ENCODE measurements at places on chromosomes 2 and 18.
A peak's percentile ranks its signal among the peaks of the same experiment; 100 is the strongest.

DNA sequence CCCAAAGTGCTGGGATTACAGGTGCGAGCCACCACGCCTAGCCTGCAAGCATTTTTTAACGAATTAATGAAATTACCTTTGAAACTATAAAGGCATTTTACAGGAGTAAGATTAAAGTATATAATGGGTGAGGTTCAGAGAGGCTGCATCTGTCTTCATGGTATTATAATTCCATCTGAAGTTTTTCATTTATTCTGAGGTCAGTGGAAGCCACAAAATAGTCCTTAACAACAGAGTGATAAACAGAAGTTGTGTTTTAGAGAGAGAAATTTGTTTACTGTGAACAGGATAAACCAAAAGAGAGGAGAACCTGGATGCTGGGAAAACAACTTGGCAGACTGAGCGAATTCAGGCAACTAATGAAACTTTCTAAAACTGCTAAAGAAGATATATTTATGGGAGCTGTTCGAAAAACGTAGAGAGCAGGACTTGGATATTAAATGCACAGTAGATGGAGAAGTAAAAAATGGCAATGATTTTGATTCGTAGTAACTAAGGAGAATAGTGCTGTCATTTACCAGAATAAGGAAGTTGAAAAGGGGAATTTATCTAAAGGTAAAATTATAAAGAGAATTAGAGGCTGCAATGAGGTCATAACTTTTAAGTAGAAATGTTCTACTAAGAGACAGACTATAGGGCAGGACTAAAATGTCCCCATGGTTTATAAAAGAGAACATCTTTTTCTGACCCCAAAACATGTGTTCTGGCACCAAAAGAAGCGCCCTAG, 37.9 kb upstream of the ITGA4 start:
- no peak for DNase-seq

- no peak for DNase-seq
Measured at GRCh38 chr2:233841183-233841582, 13.2 kb downstream of the HJURP start.

DNA sequence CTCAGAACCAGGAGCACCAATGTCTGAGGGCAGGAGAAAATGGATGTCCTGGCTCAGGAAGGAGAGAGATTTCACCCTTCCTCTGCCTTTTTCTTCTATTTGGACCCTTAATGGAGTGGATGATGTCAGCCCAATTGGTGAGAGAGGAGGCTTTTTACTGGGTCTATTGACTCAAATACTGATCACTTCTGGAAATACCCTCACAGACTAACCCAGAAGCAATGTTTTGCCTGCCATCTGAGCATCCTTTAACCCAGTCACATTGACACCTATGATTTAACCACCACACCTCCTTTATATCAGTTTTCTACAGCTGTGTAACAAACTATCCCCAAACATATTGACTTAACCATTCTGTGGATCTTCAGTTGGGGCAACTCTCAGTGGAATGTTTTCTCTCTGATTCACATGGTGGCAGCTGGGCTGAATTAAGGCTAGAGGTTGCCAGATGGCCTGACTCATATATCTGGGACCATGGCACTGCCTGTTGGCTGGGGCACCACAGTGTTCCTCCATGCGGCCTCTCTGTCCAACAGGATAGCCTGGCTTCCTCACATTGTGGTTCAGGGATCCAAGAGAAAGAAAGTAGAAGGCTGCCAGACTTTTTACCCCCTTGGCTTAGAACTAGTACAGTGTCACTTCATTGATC, 18.2 kb upstream of the MBOAT2 start:
- peak; percentile 53 for DNase-seq

DNA sequence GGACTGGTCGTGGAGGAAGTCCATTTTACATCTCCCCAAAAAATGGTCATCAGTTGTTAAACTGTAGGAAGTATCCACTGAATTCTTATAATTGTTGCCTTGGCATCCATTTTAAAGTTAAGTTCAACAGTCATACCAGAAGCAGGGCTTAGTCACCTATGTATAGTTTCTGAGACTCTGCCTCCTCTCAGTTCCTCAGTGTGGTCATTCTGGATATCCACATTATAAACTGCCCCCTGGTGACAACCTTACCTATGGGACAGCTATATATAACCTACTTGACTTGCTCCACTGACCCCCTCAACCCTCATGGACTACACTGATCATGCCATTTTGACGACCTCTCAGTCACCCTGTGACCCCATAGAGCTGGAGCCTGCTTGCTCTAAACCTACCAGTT, 617.0 kb downstream of the LRP1B start:
- no peak for DNase-seq

DNA sequence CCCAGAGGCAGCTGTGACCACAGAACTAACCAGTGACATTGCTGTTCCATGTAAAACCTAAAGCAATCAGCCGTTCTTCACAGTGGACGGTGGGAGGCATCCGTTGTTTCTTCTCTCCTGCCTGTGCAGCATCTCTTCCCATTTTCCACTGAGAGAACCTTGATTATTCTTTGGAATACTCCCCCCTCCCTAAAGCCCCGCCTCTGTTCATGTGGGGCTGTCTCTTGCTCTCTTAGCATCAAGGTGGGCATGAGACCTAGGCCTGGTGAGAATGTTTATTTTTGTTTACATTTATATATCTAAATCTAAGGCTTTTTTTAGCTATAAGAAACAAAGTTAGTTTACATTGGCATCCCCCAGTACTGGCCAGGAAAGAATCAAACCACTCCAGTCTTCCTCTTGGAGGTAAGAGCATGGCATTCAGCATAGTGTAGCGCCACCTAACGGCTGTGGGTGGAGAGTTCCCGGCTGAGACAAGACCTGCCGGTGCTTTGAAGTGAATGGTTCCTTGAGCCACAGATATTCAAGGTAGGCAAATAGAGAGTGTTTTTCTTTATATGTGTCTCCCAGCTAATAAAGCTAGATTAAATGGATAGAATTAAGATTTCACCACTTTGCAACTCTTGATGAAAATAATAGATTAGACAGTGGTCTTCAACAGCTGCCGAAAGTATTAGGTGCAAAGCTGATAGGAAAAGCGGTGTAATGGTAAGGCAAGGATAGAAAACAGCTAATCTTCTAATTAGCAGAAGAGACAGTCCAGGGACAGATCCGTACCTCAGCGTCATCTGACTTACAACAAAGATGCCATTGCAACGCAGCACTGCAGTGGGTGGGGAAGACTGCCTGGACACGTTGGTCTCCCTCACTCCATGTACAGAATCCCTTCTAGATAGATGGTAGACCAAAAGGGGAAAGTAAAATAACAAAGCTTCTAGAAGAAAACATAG, 219.6 kb upstream of the RAB12 start:
- peak; percentile 64 for DNase-seq

- DNase-seq, result no peak
Measured at GRCh38 chr18:39051013-39051412, 1485.4 kb upstream of the CELF4 start.

DNA sequence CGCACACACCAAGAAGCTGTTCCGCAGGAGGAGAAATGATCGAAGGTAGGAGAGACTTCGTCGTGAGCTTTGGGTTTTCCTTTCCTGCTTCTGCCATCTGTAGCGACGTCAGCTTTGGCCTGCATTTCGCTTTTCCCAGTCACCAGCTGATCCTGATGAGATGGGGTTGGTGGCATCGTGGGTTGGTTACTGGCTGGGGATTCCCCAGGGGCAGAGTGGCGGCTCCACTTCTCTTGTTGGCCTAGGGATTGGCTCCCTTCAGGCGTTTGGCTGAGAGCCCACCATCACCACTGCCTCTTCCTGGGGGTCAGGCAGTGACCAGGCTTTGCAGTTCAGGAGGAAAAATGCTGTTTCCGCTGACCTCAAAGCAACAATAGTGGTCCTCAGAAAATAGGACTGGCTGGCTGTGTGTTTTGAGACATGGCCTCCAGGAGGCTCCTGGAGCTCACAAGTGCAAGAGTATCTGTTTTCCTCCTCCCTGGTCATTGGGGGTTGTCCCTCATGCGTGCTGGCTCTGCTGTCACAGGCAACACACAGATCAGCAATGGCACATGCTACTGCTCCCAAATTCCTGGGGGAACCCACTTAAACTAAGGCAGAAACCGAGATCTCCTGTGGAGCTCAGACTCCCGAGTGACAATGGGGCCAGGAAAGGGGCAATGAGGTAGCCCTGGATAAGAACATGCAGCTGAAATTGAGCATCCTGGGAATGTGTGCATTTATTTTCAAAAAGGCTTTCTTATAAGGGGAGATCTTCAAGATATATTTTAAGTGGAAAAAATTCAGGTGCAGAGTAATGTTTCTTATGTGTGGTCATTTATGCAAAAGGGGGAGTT, 173.0 kb downstream of the CTIF start:
- peak; percentile 62 for DNase-seq

GRCh38 chr2:64035072-64035942, 16.1 kb upstream of the VPS54 start:
- peak; percentile 25 for DNase-seq

- no peak for DNase-seq
Measured at GRCh38 chr2:82665691-82666090, 1793.4 kb downstream of the SUCLG1 start.

DNA sequence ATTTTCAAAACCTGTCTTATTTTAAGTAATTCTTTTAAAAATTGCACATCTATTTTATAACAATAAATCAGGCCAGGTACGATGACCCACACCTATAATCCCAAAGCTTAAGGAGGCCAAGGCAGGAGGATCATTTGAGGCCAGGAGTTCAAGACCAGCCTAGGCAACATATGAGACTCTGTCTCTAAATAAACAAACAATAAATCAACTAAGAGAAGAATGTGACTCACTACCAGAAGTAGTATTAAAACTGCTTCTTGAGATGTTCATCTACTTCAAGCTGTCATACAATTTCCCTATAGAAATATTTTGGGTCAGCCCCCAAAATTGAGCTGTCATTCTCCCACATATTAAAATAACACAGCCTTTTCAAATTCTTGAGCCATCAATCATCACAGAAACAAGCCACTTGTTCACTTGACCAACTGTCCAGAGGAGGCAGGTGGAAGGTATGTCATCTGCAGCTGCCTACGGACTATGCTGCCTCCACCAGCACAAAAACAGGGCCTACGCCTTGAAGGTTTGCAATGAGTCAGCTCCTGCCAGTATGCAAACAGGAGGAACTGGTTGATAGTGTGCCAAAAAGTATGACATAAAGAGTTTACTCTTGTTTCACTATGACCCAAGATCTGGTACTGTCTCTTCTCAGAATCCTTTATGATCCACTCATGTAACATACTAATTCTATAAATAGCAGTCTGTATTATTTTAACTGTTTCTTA, 33.6 kb downstream of the KIDINS220 start:
- DNase-seq, result peak; percentile 77

DNA sequence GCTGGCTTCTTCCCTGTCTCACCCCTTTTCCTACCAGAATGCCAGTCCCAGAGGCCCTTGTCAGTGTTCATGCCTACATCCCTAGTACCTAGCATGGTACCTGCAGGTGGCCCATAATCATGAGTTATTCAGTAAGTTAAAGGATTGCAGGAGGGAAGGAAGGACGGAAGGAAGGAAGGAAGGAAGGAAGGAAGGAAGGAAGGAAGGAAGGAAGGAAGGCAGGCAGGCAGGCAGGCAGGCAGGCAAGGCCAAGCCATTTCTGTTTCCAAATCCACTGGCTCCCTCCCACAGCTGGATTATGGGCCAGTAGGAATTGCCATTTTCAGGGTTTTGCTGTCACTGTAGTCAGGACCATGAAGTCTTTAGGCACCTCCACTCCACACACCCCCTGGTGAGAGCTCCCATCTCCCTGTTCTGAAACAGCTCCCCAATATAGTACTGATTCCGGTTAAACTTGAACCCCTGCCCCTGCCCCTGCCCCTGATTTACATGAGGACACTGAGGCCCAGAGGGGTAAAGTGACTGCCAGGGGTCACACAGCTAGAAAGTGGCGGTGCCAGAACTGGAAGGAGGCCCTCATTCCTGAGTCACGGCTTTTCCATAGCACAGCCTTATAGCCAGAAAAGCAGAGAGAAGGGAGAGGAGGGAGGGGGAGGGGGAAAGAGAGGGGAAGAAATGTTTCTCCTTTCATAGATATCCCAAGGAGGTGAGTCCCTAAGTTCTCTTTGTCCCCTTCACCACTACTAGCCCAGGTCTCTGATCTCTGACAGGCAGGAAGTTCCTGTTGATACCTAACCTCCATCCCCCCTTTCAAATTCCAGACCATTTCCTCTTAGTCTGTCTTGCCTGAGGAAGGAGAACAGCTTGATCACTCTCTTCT, 12.2 kb upstream of the TNS1 start:
- DNase-seq, result no peak

DNA sequence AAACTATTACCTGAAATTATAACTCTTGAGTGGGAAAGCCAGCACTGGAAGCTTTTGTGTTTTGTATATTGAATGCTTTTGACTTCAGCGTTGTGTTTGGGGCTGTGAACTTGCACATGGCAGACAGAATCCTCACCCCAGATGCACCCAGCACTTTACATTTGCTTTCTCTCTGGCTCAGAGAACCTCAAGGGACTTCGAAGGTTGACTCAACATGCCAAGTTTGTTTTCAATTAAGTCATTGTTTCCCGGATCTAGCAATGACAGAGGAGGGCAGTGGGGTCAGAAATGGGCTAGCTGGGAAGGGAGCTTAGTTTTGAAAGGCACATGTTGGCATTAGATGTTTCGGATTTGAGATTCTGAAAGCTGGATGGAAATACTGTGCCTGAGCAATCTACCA, 22.4 kb downstream of the TET3 start:
- DNase-seq, result peak; percentile 64

DNA sequence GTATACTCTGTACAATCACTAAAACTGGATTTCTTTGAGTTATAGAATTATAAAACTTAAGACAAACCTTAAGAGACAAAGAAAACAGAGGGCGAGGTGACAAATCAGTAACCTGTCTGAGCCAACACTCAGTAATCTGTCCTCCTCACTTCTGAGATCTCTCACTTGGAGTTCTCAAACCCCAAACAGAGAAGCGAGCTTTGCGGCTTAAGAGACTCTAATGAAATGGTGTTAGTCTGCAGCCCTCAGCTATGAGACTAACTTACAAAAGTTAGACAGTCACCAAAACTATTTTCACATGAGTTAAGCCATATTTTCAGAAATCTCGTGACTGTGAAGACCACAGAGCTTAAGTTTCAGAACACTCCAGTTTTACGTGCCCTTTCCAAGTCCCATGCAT, 140.6 kb downstream of the TMX3 start:
- DNase-seq, result no peak

DNA sequence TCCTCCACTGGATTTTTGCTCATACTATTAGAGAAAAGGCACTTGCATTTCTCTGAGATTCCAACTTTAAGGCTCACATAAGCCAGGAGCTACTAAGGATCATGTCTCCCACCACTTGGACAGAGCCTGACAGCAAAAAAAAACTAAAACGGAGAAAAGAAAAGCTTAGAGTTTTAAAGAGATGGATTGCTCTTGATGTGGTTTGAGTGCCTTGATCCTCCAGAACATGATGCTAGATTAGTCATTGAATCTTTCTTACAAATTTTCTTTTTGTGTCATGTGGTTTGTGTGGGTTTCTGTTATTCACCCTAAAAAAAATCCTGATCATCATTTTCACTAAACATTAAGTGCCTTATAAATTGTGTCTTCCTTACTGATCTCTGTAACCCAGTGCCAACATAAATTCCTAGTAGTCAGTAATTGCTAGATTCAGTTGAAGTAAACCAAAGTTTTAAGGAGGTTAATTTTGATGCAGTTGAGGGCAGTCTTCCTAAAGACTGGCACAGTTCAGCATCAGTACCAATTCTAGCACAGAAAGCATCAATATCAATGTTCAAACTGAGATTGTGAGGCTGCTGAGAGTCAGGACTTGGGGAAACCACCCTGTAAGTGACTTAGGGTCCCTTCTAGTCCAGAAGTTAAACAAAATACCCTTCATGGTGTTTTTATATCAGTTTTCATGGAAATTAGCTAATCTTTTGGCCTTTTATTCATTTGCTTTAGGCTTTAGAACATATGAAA, 206.3 kb downstream of the RAD51AP2 start:
- peak; percentile 36 for DNase-seq

Data from fibroblast of skin of back (primary cell).